ENCODE measurements at places on chromosomes 12 and 14. TPM values are rescaled to one million over a fixed set of nuclear protein-coding genes. Genes with fewer than 3 reads are reported as not detected.

- H3K4me1 ChIP-seq: peaks cover 29% of the 10 kb centered on the region
- peaks cover 13% of the 10 kb centered on the region for H3K36me3 ChIP-seq
- no peak overlapping the region for H3K4me3 ChIP-seq
- peaks cover 50% of the 10 kb centered on the region for H3K27me3 ChIP-seq
- DNase-seq: no peak
Observed at GRCh38 chr12:48973531-48973930, 2.0 kb upstream of the WNT10B start.

DNA sequence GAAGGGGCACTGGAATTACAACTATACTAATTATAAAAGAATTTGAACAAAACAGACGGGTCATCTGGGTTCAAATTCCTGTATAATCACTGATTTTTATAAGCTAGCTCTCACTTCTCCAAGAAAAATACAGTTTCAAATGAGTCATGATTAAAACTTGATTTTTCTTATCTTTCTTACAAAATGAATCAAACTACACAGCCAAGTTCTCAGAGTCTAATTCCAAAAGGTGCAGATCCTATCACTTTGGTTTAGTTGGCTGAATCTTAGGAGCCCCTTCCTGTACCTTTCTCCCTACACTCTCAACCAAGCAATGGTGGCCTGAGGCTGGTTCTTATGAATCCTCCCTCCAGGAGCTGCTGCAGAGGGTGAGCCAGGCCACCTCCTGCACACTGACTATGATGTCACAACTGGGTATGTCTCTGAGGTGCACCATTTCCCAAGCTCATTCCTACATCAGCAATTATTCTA, 43.8 kb upstream of the BMP4 start:
- H3K4me3 ChIP-seq: no peak overlapping the region
- no peak for DNase-seq
- no peaks in the 10 kb centered on the region for H3K36me3 ChIP-seq
- no peaks in the 10 kb centered on the region for H3K4me1 ChIP-seq
- H3K27ac ChIP-seq: no peak overlapping the region
- H3K27me3 ChIP-seq: no peaks in the 10 kb centered on the region

- DNase-seq: no peak
- no peak overlapping the region for H3K27ac ChIP-seq
- H3K4me3 ChIP-seq: no peak overlapping the region
- H3K27me3 ChIP-seq: no peaks in the 10 kb centered on the region
- H3K36me3 ChIP-seq: peaks cover 11% of the 10 kb centered on the region
Observed at GRCh38 chr12:71656740-71657139, 6.9 kb downstream of the ZFC3H1 start.

Gene C1S
- 3.0 TPM for total RNA-seq

Gene SERPINA6
- total RNA-seq: not detected
